Amniotic stem cell (primary cell): ENCODE measurements at places on chromosomes 5 and 9.

GRCh38 chr5:61467766-61468482 is 135.9 kb downstream of the ZSWIM6 start:
- peak; percentile 6 for DNase-seq

DNA sequence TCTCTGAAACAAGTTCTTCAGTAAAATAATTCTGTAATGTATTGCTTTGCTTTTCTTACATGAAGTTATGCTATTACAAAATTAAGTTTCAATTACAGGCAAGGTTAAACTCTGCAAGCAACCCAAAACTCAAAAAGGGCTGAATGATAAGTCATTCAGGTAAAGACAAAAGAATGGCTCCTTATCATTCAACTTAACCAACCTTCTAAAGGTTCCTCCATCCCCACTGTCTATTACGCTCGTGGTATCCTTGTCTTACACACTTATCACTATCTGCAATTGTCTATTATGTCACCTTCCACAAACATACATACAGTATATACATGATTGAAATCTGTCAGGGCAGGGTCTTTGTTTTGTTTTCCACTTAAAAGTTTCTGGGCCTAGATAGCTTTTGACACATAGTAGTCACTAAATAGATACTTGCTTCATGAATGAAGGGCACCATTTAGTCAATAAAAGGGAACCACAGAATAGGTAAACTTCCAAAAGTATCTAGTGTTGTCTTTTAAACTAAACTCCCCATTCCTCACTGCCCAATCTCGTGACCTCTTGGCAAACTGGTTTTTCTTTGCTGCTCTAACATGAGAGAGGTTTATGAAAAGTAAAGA is 6.9 kb downstream of the RPL37 start:
- DNase-seq: no peak

DNA sequence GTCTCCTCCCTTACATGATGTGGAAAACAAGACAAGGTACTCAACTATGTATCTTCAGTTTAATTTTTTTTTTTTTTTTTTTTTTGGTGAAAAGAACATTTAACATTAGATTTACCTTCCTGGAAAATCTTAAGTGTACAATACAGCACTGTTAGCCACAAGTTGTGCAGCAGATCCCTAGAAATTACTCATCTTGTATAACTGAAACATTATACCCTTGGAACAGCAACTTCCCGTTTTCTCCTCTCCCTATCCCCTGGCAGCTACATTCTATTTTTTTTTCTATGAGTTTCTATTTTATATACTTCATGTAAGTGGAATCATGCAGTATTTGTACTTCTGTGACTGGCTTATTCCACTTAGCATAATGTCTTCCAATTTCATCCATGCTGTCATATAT is 421.9 kb upstream of the FTMT start:
- DNase-seq: no peak

- DNase-seq: no peak
These were observed 146.7 kb downstream of the GPBP1 start for GRCh38 chr5:57320582-57320981.

GRCh38 chr9:76371901-76372300 is 22.3 kb downstream of the RFK start:
- no peak for DNase-seq

- DNase-seq: no peak
These were observed 14.8 kb upstream of the CPLX2 start for GRCh38 chr5:175856408-175857100.

GRCh38 chr9:110228321-110228720 is 20.4 kb upstream of the C9orf152 start:
- DNase-seq: no peak

- DNase-seq: no peak
These were observed 3.3 kb downstream of the ASTN2 start for GRCh38 chr9:117411547-117411946.

DNA sequence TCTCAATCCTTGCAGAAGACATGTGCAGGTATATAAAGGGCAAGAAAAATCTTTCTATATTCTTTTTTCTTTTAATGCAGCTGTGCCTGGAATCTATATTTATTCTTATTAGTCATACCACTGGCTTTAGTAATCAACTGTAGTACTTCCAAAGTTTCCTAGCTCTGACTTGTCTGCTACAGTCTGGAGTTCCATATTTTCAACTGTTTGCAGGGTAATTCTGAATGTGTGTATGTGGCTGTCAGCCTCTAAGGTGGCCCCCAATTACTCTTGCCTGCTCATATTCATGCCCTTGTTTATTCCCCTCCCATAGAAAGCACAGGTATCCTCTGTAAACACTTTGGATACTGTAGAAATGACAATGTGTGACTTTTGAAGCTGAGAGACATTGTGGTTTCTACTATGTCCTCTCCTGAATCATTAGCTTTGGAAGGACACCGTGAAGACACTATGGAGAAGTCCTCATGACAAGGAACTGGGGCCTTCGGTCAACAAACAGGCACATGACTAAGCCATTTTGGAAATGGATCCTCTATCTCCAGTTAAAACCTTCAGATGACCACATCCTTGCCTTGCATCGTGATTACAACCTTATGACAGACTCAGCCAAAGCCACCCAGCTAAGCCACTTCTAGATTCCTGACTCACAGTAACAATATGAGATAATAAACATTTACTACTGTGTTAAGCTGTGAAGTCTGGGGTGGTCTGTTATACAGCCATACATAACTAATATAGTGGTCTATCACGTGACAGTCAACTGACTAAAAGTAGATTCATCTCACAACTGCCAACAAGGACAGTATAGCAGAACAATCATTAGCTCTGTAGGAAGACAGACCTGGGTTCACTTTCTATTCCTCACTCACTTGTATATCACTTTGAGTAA is 49.5 kb upstream of the SUSD1 start:
- DNase-seq: no peak

DNA sequence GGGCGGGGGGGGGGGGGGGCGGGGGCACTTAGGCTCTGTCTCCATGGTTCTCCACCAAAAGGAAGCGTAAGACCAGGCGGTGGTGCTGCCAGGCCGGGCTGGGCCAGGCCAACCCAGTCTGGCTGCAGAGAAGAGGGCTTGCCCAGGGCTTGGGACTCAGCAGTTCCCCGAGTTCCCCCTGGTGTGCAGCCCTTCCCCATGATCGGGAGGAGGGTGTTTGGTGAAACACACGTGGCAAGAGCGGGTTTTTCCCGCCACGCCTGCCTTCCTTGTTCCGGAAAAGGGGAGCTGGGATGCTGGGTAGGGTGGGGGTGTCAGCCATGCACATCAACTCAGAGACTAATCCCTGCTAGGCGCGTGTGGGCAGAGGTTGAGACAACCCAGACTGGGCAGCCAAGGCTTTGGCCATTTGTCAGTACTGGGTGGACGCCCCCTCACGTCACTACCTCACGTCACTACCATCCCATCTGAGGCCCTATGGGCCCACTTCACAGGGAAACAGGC is 32.9 kb downstream of the PRRX2 start:
- no peak for DNase-seq

DNA sequence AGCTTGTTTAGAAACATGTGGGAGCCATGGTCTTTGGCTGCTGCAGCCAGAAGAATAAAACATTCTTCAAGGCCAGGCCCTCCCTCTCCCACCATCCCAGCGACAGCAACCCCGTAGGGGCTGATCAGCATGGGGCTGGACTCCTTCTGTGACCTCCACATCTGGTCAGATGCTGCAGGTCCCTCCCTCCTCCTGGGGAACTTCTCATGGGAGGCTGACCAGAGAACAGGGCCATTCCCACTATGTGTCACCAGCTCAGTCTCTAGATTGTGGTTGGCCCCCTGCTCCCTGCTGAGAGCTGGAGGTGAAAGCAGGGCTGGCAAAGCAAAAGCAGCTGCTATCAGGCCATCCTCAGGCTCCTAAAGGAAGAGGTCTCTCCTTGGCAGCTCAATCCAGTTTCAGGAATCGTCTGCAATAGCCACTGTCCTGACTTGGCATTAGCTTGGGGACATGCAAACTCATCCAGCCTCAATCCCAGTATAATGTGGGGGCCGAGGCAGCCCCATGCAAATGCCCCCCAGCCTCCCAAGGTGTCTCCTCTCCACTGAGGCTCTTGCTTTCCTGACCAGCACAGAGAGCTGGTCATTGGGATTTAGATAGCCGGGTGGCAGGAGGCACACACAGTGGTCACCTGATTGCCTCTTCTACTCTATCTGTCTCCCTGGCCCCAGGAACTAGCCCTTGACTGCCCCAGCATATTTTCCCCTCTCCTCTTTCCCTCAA is 81.5 kb downstream of the NRG2 start:
- no peak for DNase-seq

- DNase-seq: no peak
These were observed 24.6 kb downstream of the TUT7 start for GRCh38 chr9:86329649-86330048.

- no peak for DNase-seq
These were observed 38.7 kb downstream of the VCAN start for GRCh38 chr5:83510260-83510659.

DNA sequence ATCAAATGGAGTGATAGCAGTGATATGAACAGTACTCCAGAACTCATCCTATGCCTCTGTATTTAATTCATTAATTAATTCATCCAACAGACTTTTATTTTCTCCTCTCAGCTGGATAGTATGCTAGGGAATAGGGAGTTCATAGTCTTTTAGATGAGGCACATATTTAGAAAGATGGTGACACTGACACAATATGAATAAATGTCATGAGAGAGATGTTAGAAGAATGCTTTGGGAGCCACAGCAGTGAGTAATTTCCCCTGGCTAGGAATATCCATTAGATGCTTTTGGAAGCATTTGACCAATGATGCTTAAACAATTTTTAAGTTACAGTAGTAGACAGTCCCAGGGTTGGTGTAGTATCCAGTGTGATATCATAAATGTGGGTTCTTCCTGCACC is 428.7 kb upstream of the SGCD start:
- no peak for DNase-seq

GRCh38 chr5:101977729-101978345 is 318.2 kb downstream of the SLCO4C1 start:
- DNase-seq: peak; percentile 22

- no peak for DNase-seq
These were observed 64.0 kb downstream of the DEPDC1B start for GRCh38 chr5:60636001-60636400.

DNA sequence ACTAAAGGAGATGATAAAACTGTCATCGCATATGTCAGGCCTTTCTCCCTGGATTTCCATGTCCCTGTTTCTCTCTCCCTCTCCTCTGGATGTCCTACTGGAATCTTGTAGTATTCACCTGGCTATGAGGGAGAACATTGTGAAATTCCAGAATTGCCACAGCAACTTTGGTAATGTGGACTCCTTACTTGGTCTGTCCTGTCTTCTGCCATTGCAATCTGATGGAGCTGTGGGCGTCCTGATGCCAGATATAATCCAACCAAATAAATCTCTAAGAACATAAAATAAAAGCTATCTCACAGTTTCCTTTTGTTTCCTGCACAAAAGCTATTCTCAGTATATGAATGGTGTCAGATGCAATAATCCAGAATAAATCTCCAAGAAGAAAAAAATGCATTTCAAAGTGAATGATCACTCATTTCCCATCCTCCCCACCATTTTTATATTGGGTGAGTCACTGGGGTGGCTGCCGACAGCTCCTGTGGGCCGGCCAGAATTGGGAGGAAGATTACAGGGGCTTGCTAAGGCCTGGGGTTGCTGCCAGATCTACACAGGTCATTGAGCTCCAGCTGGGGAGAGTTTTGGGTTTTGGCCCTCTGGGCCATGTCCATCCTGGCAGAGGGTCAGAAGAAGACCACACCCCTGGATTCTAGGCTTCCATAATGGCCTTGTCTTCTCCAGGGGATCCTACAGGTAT is 160.7 kb upstream of the PITX1 start:
- peak; percentile 11 for DNase-seq

- peak; percentile 3 for DNase-seq
These were observed 100.4 kb downstream of the PDE4D start for GRCh38 chr5:59792983-59793585.
